Activated gamma-delta T cell treated with anti-CD3 and anti-CD28 coated beads, Interleukin-2, amount 50 U/mL, for 16 hours (primary cell): ENCODE measurements at places on chromosomes 3 and 15.

DNA sequence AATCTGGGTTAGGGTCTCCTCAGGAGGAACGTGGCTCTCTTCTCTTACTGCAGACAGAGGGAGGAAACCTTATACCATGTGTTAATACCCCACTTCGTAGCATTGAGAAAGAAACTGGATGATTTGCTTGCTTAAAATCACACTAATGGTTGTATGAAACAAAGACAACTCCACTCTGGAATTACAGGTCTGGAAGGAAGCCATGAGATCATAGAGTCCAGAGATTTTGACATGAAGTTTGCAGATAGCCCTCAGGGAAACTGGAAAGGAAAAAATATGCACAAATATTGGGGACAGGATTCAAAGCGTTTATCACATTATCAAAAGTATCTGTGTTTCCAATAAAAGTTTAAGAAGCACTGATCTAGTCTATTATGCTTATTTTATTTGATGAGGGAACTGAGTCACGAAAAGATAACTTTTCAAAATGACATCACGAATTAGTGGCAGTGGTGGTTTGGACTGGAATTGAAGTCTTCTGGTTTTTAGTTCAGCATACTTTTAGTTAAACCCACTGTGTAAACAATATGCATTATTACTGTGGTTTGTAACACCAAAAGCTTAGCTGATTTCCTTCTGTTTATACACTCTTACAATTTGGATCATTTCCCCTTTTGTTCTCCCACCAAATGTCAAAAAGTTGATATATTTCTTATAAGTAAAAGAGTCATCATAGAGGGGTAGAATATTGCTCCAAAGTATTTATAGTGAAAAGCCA, 16.8 kb downstream of the FGF7 start:
- no peak for DNase-seq

DNA sequence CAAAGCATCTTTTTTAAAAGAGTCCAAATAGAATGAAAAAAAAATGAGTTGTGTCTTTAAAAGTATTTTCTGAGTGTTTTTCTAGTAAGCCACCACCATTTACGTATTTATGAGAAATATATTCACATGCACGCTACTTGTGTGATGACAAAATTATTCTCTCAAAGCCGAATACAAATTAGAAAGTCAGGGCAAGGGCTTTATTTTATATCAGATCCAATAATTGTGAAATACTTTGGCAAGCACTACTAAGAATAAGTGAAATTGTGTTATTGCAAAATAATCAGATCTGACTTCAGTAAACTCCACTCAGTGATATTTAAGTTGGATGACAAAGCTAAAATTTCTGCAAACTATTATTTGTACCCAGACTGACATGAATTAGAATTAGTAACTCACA, 589.3 kb upstream of the KCNMB2 start:
- DNase-seq = no peak

- no peak for DNase-seq
Observed at GRCh38 chr3:130835483-130835882, 58.4 kb upstream of the ATP2C1 start.

DNA sequence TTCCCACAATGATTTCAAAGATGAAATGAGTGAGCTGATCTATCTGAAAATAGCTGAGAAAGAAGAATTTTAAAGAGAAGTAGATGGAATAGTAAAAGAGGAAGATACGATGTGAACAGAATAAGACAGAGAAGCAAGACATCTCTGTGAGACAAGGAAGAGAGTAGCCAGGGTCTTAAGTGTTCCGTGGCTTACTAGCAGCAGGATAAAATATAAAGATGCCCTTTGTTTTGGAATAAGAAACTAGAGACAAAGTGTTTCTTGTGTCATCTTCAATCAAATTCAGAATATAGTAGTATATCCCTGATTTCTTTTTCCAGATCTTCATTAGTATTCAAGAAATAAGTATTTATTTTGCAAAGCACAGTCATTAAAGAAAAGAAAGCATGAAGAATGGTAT, 281.0 kb upstream of the NECTIN3 start:
- no peak for DNase-seq

GRCh38 chr15:87212041-87212440, 1044.5 kb downstream of the NTRK3 start:
- DNase-seq = no peak

- DNase-seq = no peak
Observed at GRCh38 chr3:145649368-145649887, 511.6 kb downstream of the PLOD2 start.

DNA sequence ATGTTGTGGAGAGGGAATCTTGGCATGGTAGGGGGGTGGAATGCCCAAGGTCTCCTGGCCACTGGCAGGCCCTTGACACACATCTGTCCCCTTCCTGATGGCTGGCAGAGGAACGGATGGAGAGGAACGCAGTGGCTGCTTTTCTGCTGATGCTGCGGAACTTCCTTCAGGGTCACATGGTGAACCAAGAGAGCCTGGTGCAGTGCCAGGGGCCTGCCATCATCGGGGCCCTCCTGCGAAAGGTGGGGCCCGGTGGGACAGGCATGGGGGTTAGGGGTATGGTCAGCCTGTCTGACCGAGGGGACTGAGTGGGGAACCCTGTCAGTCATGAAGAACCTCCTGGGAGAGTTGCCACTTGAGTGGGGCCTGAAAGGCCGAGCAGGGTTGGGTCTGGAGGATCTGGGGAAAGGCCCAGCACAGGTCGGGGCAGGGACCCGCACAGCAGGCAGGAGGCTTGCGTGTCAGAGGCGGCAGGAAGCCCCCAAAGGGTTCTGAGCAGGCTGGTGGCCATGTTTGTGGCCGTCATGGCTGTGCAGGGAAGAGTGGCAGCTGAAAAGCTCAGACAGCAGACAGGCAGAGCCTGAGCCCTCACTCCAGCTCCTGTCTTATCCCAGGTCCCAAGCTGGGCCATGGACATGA, 18.1 kb downstream of the NBEAL2 start:
- no peak for DNase-seq

- DNase-seq = no peak
Observed at GRCh38 chr3:55546866-55547669, 60.0 kb upstream of the WNT5A start.

GRCh38 chr3:110384601-110385000, 687.0 kb upstream of the NECTIN3 start:
- DNase-seq = no peak

DNA sequence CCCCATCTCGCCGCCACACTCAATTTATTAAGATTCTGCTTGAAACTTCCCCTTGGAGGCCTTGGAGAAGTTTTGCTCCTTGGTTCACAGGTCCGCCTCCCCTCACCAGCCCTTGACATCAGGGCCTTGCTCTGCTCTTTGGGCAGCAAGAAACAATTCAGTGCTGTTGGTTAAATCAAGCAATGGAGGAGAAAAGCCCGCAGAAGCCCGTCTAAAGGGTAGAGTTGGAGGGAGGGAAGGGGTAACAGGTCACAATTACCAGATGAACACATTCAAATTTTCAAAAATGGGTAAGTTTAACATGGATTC, 429 bp downstream of the PARP9 start:
- DNase-seq = no peak

DNA sequence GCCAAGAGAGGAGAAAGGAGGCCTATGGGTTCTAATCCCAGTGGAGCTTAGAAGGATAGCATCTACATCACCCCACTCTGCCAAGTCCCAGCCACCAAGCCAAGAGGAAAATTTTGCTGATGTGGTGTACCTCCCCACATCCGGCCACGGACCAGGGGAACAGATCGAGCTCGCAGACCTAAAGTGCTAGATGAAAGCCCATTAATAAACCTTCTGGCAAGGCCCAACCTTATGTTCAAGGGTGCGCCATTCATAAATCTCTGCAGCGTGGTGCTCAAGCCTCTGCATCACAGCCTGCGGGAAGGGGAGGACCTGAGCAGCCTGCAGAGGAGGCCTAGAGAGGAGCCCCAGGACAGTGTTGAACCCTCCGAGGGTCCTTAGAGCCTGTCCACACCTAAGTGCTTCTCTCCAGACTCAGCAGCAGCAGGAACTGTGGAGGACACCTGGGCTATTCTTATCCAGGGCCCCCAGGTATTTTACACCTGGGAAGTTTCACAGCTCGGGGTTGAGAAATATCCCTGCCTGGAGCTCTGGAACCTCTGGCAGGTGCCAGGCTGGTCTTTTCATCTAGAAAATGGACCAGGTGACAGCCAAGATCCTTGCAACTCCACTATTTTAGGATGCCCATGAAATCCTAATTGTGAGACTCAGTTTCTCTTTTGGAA, 68.0 kb downstream of the MRPL46 start:
- DNase-seq = no peak

DNA sequence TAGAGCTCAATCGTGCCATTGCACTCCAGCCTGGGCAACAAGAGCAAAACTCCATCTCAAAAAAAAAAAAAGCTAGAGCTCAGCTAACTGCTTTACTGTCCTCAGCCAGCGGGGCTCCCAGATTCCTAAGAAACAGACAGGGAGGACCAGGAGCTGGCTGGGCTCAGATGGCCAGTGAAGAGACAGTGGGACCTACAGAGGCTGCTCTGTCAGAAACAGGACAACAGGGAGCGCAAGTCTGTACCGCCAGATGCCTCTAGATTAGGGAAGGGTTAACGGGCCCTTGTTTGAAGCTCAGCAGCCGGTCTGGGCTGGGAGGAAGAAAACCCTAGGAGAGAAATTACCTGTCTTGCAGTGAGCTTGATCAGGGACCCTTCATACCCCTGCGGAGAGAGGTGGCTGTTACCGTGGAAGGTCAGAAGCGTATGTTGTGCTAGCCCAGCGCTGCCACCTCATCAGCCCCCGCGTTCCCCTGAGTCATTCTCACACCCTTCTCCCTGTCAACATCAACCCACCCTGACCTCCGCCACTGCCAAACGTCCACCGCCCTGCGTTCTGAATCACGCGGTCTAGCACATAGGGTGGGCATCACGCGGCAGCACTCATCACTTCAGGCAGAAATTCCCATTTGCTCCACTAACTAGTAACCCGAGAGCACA, 25.3 kb downstream of the RBPMS2 start:
- no peak for DNase-seq

DNA sequence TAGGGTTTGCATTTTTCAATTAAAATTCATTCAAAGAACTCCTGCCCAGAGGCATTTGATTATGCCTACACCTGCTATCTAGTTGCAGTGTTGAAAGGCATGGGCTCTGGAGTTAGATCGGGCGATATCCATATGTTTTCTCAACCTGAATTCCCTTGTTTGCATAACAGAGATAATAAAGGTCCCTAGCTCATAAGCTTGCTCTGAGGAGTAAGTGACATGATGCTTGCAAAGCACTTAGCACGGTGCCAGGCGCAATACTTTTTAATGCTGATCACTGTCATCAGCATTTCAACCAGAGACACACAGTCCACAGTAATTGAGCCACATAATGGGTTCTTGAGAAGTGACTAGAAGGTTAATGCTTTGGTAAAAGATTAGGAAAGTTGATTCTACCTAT, 106.3 kb upstream of the SAMMSON start:
- DNase-seq = no peak

GRCh38 chr3:117479095-117479494, 769.5 kb downstream of the TUSC7 start:
- DNase-seq = no peak

DNA sequence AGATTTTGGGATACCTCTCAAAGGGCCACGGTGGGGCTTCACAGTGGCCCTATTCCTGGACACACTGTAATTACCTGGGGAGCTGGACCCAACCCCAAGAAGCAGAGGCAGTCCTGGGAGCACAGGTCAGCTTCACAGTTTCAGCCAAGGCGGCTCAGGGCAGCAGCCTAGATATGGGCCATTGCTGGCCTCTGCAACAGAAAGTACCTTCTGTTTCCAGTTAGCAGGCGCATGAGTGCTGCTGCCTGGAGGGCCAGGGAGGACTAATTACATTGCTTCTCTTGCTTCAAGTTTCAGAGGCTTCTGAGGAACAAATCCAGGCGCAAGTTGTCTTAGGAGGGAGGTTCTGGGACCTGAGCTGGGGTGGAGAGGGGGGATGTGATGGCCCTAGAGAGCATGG, 13.5 kb upstream of the DUSP7 start:
- DNase-seq = no peak

- DNase-seq = no peak
Observed at GRCh38 chr3:59813148-59813538, 763.3 kb upstream of the CFAP20DC start.

DNA sequence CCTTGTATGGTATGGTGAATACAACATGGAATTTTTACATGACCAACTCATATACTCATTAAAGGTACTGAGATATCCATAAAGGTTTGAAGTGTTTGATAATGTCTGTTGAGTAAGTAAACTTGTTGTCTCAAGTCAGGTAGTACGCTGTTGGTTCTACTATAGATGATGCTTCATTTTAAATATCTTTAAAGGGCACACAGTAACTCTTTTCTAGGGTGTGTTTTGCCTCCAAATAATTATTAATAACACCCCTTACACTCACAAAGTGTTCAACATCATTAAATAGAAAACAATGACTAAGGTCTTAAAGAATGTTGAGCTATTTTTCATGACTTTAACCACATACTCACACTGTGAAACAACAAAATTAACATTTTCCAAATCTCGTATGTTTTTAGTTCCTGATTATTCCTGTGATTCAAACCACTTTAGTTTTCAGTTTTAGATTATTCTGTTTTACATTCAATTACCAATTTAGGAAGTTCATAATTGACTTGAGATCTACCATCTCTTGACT, 220.0 kb upstream of the NANOGP8 start:
- no peak for DNase-seq

DNA sequence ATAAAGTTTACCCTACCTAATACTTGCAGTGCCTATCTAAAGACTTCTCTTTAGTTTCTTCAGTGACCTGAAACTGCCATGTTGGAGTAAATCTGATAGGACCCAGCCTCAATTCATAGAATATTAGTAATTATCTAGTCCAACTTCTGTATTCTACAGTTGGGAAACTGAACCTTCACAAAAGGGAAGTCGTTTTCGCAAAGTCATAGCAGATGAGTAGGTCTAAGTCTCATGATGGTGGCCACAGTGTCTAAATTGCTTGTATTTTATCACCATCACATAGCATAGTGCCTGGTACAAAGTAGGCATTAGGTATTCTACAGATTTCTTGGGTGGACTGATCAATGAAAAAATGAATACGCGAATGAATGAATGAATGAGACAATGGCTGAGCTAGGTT, 8.4 kb downstream of the GMNC start:
- no peak for DNase-seq

DNA sequence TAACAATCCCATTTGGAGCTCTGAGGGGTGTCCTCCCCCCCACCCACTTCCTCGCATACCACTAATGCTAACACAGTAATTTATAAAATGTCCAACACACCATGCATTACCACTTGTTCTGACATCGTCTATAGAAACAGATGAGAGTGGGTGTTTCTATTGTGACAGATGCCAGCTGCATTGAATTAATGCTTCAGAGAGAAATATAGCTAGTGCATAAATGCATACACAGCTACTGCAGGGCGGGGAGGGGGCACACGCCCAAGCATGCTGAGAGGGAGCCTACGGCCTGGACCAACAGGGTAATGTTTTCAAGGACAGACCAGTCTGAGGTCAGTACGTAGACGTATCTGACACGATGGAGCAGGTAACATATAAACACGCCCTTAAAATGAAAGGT, 106.0 kb upstream of the FEZF2 start:
- no peak for DNase-seq

- DNase-seq = peak; percentile 62
Observed at GRCh38 chr3:188788621-188789081, 383.1 kb upstream of the TPRG1 start.

- DNase-seq = no peak
Observed at GRCh38 chr3:77816366-77816765, 776.5 kb downstream of the ROBO2 start.
